Hematopoietic multipotent progenitor cell treated with erythropoietin and hydrocortisone succinate and interleukin-3 and kit ligand, for 6 days (in vitro differentiated cells): ENCODE measurements at places on chromosomes 1 and 21.

- no peak for DNase-seq
Measured at GRCh38 chr1:118960026-118960561, 28.0 kb downstream of the TBX15 start.

GRCh38 chr21:31052489-31053142 is 14.3 kb upstream of the KRTAP19-8 start:
- no peak for DNase-seq

DNA sequence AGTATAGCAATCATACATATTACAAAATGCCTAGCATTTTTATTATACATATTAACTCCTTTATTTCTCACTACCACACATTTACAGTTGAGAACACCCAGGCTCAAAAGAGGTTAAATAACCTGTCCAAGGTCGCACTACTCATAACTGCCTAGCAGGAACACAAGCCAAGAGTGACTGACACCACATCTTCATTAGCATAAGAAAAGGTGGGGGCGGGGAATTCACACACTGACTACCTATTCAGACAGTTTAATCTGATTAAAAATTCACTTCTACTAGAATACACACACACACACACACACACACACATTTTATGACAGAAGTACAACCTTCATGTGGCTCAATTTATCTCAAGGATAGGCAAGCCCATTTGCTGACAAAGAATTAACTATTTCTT is 77.8 kb upstream of the CACHD1 start:
- DNase-seq: no peak

DNA sequence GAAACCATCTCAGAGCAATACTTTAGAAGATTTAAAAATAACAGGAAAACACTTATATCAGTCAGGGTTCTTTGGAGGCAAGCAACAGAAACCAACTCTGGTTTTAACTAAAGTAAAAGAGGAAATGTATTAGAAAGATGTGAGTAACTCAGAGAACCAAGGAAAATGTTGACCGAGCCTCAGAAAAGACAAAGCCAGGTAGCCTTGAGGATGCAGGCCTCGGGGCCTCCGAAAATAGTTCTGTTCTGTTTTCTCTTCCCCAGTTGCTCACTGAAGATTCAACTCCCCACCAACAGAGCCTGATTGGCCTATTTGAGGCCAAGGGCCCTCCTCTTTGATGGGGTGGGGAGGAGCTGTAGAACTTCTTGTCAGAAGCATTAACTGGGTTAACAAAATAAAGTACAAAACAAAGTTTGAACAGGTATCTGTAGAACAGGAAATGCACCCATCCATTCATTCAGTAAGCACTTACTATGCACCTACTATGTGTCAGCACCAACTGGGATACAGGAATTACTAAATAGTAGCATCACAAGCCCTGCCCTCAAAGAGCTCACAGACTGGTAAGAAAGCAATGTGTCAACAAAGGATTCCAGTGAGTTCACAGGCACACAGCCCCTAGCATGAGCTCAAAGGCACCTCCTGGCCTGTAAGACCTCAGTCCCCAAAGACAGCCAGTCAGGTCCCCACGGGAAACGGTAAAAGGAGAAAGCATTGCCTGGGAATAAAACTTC is 12.6 kb downstream of the SLAMF8 start:
- no peak for DNase-seq

DNA sequence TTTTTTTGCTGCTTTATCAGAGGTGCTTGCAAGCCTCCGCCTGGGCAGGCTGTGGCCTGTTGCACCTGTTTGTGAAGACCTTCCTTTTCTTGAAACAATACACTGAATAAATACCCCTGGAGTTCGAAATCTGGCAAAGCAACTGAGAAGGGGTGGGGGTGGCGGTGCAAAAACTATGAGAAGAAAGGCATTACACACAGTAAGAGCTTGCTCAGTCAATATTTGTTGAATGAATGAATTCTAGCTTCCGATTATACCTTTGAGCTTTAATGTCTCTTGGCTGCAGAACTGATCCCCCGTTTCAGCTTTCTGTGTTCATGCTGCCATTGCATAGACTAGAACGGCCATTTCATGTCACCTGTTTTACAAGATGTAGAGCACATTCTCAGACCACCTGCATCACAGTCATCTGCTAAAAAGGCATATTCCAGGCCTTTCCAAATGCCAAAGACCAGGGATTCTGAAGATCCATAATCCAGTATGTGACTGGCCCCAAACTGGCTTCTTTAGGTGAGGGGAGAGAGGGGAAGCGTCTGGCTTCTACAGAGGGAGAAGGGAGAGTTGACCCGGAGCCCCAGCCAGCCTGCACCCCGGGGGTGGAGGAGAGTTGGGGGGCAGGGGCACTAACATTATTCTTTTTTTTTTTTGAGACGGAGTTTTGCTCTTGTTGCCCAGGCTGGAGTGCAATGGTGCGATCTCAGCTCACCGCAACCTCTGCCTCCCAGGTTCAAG is 111.5 kb downstream of the ETS2 start:
- DNase-seq: no peak

DNA sequence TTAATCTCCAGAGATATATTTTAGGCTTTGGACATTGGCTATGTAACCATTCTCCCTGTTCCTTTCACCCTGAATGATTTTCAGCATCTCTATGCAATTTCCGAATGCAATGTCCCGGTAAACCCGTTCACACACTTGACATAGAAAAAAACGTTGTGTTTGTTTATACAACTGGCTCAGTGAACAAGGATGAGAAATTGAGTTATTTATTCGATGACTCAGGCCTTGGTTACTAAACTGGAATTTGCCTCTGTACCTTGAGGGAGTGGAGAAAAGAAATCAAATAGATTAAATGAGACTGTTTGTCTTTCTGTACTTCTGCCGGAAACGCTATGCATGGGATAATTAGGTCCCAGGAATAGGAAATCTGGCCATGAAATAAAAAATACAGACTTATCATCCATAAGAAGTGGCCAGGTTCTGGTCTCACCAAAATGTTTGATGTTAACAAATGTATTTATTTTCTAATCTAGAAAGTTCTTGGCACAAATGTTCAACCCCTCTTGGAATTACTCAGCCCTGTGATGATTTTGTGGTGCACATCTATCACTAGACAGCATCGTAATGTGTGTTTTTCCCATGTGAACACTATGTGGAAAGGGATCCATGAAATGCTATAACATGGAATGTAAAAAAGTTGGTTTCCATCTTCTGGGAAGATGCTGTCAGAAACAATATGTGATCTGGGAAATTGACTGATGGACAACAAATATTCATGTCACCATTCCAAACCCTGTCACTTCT is 253.9 kb downstream of the DUSP10 start:
- DNase-seq: no peak

DNA sequence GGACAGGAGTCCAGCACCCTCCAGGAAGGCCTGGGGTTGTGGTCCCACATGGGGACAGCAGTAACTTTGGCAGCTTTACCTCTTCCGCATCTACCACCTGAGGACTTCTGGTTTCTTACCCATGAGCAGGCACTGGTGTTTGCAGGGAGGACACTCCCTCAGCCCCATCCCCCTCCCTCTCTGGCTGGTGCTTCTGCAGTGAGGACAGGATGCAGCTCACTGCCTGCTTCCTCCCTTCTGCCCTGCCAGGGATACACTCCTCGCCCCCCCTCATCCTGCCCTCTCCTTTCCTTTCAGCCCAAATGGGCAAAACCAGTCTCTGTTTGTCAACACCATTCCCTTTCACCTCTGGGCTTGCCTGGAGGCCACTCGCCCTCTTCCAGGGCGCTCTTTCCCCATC is 62.4 kb downstream of the KIRREL1 start:
- DNase-seq: peak; percentile 15

- DNase-seq: no peak
Measured at GRCh38 chr1:226980565-226981385, 40.7 kb downstream of the COQ8A start.

GRCh38 chr21:38908537-38908936 is 102.8 kb downstream of the ETS2 start:
- DNase-seq: no peak
